ENCODE measurements at places on chromosomes 7 and 10. TPM values are rescaled to one million over a fixed set of nuclear protein-coding genes. Genes with fewer than 3 reads are reported as not detected.

Gene HOXA3
- total RNA-seq = 1.3 TPM

Gene SLC26A3
- not detected for total RNA-seq

Gene VPS50
- 36.1 TPM for total RNA-seq

Gene STK17A
- total RNA-seq = 50.9 TPM

Gene NODAL
- total RNA-seq = not detected

Gene ITPRIP
- total RNA-seq = 8.7 TPM

Gene C10orf67
- not detected for total RNA-seq

Gene CALML5
- total RNA-seq = not detected

Gene STEAP1B
- 21.0 TPM for total RNA-seq

Gene CRCP
- 41.3 TPM for total RNA-seq
